ENCODE measurements at places on chromosomes 1 and 21.

DNA sequence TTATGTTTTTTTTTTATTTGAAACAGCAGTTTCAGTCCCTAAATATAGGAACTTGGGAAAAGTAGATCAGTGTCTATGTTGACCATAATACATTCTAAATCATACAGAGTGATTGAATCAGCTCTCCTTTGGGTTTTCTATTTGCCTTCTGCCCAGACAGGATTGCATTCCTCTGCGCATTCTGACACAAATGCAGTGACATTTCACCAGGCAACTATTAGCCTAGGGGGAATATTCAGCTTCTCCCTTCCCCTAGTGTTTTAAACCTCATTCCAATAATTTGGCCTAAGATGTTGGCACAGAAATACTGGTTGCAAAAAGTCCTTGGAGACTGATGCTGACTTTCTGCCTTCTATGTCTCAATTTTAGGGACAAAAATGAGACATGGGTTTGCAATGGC is 172.8 kb downstream of the PTGER3 start:
- no peak for DNase-seq

GRCh38 chr1:24905355-24905978 is 24.6 kb downstream of the RUNX3 start:
- DNase-seq, result no peak

- DNase-seq, result no peak
Observed at GRCh38 chr1:1671365-1672119, 12.7 kb upstream of the CDK11B start.

- DNase-seq, result no peak
Observed at GRCh38 chr1:236576004-236576403, 28.3 kb downstream of the HEATR1 start.

GRCh38 chr1:230026572-230026971 is 40.5 kb upstream of the GALNT2 start:
- DNase-seq, result no peak

GRCh38 chr1:27418326-27419185 is 26.1 kb downstream of the GPR3 start:
- DNase-seq, result peak; percentile 72

- DNase-seq, result no peak
Observed at GRCh38 chr1:116560704-116561490, 9.9 kb downstream of the CD58 start.

DNA sequence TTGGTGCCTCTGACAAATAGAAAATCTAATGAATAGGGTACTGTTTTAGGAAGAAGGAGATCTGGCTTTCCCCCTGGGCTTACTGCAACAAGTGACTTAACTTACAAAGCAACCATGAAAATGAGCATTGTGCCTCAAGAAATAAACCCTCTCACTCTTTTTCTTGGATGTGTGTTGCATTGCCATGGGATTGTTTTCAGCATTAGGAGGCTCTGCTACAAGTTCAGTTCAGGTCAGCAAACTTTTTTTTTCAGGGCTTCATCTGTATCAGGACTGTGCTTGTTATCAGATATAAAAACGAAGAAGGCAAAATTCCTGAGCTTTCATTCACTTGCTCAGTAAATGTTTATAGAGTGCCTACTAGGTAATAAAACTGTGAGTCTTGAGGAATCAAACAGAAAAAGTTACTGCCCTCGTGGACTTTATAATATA is 37.8 kb upstream of the DOCK7 start:
- DNase-seq, result no peak

DNA sequence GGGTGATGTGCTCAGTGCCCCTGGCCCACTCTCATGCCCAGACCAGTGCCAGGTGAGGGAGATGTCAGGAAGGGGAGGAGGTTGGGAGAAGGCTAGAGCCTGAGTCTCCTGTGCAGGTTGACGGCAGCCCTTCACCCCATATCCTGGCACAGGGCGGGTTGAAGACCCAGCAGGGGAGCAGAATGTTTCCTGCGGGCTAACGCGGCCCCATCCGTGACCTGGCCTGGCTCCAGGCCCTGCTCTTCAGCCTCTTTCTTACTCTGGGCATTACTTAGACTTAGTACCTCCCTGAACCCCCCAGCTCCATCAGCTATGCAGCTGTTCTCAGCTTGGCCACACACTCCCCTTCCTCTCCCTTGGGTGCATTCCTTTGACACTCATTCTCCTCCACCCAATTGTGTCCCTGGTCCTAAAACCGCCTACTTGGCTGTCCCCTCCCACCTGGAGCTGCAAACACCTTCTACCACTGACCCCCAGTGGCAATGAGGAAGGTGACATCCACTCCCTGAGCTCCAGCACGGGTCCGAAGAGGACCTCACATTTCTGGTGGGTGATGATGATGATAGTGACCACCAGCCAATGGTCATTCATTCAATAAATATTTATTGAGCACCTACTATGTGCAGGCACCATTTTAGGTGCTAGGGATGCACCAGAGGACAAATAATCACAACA is 179.0 kb downstream of the PTPRU start:
- no peak for DNase-seq

- DNase-seq, result no peak
Observed at GRCh38 chr1:43802356-43802980, 95.1 kb downstream of the ST3GAL3 start.

DNA sequence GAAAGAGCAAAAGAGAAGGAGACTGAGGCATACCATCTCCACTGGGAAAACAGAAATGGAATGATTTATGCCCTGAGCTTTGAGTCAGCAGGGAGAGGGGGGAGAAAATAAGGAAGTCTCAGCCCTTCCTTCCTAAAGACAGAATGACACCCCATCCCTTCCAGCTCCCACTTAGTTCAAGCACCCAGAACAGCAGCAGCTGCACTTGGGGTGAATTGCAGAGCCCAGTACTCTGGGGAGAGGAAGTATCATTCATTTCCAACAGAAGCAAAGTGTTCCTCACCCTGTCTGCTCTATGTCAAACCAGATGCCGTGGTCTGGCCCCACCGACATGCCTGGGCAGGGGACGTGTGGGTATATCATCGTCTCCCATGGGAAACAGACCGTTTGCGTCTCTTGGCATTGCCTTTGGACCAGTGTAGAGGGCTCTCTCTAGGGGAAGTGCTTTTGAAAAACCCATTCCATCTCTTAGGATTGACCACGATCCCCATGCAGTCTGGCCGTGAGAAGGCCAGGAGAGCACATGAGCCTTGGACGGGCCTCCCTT is 1.1 kb upstream of the KCNJ15 start:
- DNase-seq, result no peak

- no peak for DNase-seq
Observed at GRCh38 chr1:239555350-239555749, 169.0 kb downstream of the CHRM3 start.

- no peak for DNase-seq
Observed at GRCh38 chr21:31873275-31873695, 465 bp downstream of the HUNK start.

DNA sequence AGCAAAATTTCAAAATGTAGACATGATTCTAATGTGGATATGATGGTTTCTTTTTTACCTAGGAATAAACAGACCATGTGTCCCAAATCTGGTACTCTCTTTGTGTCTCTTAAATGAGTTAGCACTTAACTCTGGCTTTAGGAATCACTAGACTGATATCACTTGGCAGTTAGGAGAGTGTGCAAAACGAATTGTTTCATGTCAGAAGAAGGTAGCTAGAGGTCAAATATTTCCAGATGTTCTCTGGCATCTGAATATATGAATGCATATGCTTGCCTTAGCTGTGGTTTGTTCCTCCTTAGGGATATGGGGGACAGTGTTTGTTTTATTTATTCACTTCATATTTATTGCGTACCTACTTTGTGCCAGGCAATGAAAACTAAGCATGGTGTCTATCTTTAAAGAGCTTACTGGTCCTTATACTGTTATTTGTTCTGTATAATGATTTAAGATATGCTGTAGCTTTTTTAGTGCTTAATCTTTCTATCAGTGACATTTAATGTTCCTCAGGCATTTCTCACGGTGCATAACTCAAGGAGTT is 65.2 kb downstream of the LRRC8C start:
- no peak for DNase-seq

DNA sequence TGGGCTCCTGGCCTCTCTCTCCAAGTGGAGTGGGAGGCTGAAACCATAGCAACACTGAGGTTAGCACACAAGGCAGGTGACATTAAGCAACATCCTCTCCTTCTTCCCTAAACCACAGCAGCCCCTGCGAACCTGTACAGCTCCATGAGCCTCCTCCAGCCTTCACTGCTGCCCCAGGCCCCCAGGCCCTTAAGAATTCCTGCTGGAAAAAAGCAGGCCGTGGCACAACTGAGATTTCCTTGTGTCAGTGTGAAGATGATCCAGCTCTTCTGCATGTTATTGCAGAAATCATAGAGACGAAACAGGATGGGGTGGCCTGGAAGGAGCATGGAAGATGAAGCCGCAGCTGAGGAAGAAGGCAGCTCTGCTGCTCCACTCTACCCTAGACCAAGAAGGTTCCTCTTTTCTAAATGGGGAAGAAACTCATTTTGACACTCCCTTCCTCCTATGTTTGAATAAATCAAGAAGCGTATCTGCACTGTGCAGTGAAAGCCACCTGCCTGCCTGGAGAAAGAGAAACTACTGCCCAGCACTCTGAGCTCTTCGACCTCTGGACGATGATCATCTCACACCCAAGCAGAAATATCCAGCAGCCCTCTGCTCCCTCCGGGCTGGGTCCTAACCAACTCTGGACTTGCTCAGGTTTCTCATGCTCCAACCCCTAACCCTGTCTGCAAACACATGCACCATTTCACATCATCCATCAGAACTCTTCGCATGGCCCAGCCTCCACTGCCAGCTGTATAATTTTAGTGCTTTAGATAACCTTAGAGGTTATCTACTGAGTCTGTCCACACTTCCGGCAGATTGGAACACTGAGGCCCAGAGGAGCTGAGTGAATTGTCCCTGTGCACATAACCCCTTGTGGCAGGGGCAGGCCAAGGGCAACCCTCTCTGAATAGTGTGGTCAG is 20.7 kb downstream of the SH3BP5L start:
- no peak for DNase-seq

DNA sequence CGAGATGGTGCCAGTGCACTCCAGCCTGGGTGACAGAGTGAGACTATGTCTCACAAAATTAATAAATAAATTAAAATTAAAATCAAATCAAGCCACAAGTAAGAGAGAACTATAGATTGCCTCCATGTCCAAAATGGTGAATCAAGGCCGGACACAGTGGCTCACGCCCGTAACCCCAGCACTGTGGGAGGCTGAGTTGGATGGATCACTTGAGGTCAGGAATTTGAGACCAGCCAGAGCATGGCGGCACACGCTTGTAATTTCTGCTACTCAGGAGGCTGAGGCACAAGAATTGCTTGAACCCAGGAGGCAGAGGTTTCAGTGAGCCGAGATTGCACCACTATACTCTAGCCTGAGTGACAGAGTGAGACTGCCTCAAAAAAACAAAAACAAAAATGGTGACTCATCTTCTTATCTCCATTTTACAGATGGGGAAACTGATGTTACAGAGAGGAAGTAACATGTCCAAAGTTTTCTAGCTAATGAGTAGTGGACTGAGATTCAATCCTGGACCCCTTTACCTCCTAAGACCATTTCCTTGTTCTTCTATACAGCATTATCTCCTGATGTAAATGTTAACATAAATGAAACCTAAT is 99.0 kb upstream of the HNRNPU start:
- no peak for DNase-seq

DNA sequence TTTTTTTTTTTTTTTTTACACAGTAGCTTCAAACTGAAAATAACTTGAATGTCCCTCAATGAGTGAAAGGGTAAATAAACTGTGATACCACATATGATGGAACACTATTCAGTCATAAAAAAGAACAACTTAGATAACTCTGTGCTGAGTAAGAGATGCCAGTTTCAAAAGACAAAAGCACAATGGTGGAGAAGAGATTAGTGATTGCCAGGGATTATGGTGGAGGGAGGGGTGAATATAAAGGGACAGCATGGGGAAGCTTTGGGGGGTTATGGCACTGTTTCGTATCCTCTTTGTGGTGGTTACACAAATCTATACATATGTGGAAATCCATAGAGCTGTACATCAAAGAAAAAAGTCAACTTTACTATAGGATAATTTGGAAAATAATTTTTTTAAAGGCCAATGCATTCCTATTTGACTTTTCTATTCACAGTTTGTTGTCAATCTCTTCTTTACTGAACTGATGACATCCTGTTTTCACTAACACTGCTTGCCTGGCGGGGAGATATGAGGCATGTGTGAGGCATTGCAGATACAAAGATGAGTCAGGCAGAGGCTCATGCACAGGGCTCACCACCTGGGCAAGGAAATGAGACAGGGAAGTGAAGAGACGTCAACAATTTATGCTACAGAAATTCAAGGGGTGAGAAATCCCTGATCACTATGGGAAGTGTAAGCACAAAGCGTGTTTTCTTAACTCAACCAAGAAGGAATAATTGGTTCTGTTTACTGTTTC is 302.7 kb downstream of the DUSP10 start:
- peak; percentile 74 for DNase-seq

- no peak for DNase-seq
Observed at GRCh38 chr1:171472183-171472647, 13.1 kb upstream of the PRRC2C start.

DNA sequence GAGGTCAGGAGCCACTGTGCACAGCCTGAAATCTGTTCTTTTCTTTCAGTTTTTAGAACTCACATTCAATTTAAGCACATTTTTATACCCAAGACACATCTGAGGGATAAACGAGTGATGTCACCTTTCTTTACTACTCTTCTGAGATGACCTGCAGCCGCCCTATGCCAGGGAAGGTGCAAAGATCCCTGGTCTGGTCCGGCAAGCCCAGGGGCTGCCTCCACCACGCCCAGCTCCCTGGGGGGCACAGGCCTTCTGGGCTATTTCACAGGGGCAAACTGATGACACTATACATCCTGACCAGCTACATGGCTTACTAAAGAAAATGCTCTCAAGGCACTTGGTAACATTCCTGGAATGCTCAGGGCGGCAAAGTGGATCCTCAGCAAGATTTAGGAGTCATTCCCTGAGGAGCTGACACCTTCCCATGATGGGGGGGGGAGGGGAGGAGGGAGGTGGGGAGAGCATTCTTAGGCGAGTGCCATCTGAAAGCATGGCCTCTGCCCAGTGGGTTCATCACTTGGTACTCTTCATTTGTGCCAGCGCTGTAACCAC is 11.3 kb downstream of the MRAP start:
- DNase-seq, result no peak

- DNase-seq, result no peak
Observed at GRCh38 chr1:59678493-59679228, 136.1 kb upstream of the HOOK1 start.
